ENCODE measurements at places on chromosomes 12 and 14.

DNA sequence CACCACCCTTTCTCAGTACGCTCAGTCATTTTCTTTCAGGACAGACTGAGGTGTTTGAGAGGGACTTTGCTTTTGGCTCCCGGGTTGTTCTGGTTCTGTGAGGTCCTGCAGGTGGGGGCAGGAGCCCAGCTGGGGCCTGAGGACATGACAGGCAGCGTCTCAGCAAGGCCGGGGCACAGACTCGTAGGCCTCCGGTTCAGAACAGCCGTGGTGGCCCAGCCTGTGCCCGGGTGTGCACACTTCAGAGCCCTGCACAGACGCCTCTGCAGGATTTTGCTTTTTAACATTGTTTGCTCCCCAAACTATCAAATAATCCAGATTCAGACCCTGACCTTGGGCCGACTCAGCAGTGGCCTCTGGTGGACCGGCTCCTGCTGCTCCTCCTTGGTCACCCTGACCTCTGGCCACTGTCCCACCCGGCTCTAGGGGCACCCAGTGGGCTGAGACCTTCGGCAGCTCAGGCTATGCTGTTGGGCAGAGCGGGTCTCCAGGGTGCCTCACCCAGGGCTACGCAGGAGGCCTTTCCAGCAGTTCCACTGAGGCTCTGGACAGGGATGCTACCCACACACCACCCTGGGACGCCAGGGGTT lies 65.2 kb downstream of the ADGRD1 start:
- DNase-seq = no peak

- DNase-seq = no peak
Observed at GRCh38 chr14:81849714-81850113, 316.1 kb upstream of the SEL1L start.

GRCh38 chr14:78857974-78858373 lies 687.8 kb downstream of the NRXN3 start:
- no peak for DNase-seq

GRCh38 chr12:98408681-98409080 lies 106.7 kb upstream of the TMPO start:
- DNase-seq = no peak

DNA sequence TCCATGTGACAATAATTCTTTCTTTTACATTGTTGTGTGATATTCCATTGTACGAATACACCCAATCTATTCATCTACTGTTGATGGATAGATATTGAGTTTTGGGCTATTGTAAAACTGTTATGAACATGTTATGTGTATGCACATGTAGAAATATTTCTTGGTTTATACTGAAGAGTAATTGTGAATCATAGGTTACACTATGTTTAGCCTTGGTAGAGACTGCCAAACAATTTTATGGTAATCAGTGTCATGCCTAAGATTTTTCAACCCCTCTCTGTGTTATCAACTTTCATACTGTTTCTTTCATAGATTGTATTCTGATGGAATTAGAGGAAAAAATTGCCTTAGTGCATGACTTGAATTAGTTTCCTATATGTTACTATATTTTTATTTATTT lies 39.5 kb downstream of the FRMD6 start:
- no peak for DNase-seq

DNA sequence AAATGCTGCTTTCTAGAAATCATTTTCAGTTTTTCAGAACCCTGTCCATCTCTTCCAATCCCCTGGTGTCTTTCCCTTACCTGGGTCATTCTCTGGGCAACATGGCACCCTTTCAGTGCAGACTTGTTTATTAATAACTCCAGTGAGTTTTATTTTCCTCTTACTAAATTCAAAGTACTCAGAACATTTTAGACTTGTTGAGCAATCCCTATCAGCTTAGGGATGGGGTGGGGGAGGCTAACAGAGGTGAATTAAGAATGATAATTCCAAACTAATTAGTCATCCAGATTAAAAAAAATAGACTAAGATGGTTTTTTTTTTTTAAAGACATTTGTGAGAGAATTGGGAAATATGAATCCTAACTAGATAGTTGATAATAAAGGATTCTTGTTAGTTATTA lies 10.7 kb downstream of the GPRC5A start:
- no peak for DNase-seq

GRCh38 chr14:91047174-91047753 lies 13.2 kb downstream of the RPS6KA5 start:
- DNase-seq = no peak

DNA sequence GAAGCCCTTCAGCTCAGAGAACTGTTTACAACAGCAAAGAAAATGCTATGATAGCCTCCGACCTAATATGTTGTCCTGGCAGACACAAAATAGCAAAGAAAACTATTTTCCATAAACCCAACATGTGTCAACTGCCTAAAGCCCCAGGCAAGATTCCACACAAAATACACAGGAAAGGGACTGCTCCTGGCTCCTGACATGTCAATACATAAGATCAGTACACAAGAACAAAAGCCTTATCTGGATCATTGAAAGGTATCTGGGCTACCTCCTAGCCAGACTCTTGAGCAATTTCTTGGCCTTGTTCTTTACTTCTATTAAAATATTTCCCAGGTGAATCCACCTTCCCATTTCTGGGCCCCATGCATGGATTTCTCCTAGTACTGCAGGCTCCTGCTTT lies 242.3 kb upstream of the GRIP1 start:
- DNase-seq = no peak

DNA sequence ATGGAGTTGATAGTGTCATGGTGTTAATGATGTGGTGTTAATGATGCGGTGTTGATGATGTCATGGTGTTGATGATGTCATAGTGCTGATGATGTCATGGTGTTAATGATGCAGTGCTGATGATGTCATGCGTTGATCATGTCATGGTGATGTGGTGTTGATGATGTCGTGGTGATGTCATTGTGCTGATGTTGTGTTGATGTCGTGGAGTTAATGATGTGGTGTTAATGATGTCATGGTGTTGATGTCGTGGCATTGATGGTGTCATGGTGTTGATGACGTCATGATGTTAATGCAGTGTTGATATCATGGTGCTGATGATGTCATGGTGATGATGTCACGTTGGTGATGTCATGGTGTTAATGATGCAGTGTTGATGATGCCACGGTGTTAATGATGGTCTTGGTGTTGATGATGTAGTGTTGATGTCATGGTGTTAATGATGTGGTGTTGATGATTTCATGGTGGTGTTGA lies 49.1 kb upstream of the RIMBP2 start:
- DNase-seq = peak; percentile 62

DNA sequence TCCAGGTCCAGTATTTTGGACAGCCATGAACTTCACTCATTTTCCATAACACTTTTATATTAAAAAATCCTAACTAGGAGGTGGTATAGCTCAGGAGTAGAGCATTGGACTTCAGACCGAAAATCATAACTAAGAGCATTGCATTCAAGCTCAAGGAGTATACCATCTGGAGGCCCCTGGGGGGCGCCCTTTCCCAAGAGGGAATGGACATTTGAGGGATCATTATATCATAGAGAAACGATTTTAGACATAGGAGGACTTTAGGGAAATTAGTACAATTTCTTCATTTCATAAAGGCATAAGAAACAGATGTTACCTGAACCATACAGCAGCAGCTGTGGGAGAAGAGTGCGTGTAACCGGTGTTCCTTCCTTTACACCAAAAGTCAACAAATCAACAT lies 5.2 kb upstream of the ATG14 start:
- peak; percentile 7 for DNase-seq

- no peak for DNase-seq
Observed at GRCh38 chr14:70784886-70785285, 24.4 kb downstream of the MAP3K9 start.

GRCh38 chr12:66409195-66409871 lies 107.0 kb downstream of the HELB start:
- DNase-seq = peak; percentile 74

DNA sequence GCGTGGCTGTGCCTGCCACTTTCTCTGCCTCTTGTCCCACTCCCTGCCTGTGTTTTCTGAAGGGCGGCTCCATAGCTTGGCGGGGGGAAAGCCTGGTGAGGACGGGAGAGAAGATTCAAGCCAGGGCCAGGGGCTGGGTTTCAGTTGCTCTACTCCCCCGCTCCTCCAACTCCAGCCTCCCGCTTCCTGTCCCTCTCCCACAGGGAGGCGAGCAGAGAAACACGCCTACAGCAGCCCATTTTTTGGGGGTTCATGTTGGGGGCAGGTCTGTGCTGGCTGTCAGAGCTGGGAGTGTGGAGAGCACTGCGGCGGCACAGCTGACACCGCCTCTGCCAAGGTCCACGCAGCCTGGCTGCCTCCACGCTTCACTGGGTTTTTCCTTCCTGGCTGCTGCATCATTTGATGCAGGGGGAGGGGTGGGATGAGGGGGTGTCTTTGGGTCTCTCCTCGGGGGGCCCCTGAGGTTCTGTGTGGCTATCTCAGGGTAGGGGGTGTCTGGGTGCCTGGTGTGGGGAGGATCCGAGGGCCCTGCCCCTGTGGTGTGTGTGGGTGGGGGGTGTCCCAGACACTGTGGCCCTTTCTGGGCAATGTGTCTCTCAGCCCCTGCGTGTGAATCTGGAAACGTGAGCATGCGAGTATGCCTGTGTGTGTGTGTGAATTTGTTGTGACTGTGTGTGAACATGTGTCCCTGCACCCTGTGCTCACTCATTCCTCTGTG lies 10.7 kb upstream of the KRT80 start:
- no peak for DNase-seq

GRCh38 chr14:68274725-68275124 lies 455.1 kb downstream of the RAD51B start:
- no peak for DNase-seq

- DNase-seq = no peak
Observed at GRCh38 chr12:116980083-116980482, 69.3 kb downstream of the FBXW8 start.

DNA sequence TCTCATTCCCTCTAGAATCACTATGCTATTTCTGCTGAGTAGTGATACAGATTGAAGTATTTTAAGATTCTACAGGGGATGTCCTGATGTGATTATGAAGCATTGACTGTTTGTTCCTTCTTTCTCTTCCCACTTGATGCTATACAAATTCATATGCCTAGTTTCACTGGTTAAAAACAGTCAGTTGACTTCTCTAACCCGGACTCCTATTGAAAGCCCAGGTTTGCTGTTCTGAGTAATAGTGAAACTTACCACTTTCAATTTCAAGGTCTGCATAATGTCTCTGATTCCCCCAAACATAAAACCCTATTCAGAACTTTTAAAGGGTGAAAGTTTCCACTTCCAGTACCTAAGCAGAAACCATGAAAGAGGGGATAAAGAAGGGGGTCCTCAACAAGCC lies 117.7 kb upstream of the RPL10L start:
- no peak for DNase-seq

- no peak for DNase-seq
Observed at GRCh38 chr12:116138364-116138763, 139.1 kb downstream of the MED13L start.

DNA sequence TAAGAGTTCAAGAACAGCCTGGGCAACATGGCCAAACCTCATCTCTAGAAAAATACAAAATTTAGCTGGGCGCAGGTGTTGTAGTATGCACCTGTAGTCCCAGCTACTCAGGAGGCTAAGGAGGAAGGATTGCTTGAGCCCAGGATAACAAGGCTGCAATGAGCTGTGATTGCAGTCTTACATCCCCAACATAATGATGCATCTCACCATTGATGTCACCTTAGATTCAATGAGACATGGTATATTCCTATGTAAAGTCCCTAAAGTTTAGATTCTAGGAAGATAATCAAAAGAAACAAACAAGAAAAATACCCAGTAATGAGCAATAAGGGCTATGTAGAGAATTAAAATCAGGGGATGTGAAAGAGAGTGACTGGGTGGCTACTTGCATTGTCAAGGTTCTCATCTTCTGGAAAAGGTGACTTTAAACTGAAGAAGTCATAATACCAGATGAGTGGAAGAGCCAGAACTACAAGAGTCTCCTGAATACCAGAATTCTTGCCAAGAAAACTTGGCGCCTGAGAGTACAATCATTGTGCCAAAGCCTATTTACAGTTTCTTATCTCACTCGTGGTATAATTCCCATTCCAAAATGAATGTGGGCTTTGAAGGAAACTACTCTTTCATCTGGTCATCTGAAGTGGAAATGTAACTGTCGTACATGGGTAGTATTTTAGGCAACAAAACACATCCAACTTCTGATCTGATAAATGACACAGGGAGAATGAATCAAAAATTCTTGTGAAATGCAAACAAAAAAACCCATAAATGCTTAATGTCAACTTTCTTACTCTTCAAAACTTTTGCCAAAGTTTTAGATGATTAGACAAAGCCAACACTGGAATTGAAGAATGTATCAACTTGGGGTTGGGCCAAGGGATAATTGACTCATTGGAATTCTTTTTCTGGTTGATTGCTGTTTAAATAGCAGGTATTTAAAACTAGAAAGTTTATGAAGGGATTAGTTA lies 81.1 kb upstream of the ST8SIA1 start:
- DNase-seq = no peak

DNA sequence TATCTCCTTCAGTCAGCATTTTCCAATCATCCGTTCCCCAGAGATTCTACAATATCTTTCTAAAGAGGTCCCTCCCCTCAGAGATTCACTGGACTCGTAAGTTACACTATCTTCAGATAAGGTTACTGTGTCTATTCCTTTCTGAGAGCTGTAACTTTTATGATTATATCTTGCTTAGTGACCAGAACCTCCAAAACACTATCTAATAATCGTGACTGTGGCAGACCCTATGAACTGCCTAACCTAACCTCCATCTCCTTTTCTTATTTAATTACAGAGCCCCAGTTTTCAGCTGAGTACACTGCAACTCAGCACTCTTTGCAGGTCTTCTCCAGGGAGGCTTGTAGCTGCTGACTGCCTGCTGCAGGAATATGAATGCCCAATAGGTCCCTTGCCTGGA lies 38.5 kb upstream of the CHGA start:
- DNase-seq = no peak

DNA sequence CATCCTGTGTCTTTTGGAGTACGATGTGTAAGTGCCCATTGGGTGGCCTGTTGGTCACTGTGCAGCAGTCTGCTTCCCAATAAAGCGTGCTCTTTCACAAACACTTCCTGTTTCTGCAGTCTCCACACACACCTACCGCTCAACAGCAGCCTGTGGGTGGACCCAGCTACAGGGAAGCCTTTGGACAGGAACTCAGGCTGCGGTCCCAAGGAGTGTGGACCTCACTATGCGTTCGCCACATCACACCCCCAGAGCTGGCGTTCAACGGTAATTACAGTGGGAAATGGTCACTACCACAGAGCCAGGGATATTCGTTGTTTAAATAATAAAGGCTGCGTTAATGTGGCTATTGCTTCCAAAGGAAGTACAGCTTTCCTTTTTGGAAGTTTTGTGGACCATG lies 16.2 kb downstream of the PSMC1 start:
- no peak for DNase-seq

DNA sequence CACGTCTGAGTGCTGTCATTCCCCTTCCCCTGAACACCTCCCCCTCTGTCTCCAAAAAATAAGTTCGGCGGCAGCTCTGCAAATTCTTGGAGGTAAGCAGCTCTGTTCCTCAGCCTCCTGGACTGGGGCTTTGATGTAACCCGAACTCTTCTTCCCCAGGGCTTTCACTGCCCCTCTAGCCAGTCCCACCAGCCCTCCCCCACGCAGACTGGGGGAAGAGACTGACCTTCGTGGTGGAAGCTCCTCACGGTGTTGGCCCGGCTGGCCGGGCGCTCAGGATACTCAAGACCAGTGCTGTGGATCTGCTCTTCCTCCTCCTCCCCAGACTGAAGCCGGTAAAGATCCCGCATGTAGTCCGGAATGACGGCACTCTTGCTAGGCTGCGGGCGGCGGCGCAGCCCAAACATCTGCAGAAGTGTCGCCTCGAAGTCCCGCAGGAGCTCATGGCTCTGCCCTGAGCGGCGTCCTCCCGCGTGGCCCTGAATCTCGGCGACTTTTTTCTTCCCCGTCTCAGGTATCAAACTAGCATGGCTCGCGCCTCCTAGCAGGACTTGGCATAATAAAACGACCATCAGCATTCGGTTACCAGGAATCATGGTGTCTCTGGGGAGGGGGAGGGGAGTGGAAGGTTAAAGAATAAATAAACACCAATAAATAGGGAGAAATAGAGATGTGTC lies 4.9 kb downstream of the BMP4 start:
- no peak for DNase-seq
